Head of caudate nucleus (tissue), 42 donors: ENCODE measurements at places on chromosomes 4 and X.

- no peak for DNase-seq
Measured at GRCh38 chr4:76767983-76768382, 130.0 kb downstream of the SOWAHB start.

GRCh38 chr4:89741768-89742167 is 95.2 kb downstream of the SNCA start:
- no peak for DNase-seq

- no peak for DNase-seq
Measured at GRCh38 chr4:76607266-76607799, 172.3 kb downstream of the SHROOM3 start.

GRCh38 chr4:73902038-73902637 is 32.9 kb downstream of the CXCL1 start:
- DNase-seq: no peak

DNA sequence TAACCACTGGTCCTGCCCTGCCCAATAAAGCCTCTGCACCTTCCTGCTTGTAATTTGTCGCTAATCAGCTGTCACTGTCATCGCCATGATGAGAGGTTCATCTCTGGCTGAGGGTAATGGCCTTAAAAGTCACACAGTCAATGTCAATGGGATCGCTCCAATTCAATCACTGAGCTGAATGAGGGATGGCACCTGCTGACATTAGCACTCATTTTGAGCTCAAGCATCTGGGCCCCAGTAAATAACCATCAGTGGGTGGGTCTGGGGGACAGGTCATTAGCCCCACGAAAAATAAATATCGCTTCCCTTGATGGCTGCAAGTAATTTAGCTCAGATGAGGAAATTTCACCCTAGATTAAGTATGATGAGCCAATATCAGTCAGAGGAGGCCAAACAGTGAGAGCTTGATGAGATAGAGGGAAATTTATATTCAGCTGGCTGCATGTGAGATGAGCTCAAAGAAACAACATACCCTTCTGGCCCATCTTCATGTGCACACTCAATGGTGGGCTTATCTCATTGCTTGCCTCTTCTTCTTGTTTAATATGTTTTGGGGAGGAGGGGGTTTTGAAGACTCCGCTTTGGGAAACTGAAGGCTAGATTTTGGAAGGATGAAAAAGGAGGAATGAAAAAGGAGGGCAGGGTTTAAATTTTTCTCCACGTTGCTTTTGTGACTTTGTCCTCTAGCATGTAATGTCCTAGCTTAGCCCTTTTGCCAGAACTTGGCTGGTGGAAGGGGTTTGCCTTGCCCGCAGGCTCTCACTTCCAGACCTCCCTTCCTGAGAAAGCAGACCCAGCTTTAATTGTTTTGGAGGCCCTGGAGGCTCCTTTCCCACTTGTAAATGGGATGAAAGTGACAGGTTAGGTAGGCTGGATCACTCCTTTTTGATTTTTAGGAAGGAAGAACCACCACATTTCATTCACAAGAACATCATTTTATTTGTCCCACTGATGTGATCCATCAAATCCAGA is 84.8 kb upstream of the PAQR3 start:
- DNase-seq: no peak

DNA sequence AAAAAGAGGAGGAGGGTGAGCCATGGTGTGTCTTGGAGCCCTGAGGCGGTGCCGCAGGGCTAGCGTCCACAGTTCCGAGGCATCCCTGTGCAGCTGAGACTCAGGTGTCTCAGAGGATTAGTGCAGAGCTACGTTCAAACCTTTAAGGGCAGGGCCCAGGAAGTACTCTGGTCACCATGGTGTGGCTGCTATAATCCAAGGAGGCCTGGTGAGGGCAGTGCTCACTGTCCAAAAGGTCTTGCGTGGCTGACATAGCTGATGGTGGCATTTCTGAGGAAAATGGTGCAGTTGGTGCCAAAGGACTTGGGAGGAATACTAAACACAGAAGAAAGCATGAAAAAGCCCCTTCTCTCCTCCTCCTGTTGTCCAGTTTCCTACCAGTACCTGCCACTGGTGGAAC is 146.9 kb downstream of the DCHS2 start:
- no peak for DNase-seq

GRCh38 chr4:120829113-120829831 is 93.3 kb downstream of the PRDM5 start:
- no peak for DNase-seq

DNA sequence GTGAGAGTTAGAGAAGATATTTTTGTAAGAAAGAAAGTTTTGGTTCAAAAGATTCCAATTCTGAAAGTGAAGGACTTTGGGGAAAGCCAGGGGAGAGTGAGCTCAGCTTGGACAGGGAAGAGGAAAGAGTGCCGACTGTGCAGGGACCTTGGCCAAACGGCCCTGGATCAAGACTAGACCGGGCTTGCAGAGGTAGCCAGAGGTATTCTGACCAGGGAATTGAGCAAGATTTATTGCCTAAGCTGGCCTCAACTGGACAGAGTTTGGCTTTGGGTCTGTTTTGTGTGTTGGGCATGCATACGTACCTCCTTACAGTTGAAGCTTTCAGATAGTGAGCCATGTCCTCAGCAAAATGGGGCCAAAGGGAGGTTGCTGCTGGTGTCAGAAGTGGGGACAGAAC is 11.6 kb downstream of the PLAC1 start:
- no peak for DNase-seq
